Stimulated activated CD4-positive, alpha-beta T cell treated with anti-CD3 and anti-CD28 coated beads, TNF-alpha, amount 100 ng/mL, for 48 hours (primary cell): ENCODE measurements at places on chromosomes 12 and 14.

- DNase-seq = no peak
Observed at GRCh38 chr14:105049753-105050550, 15.3 kb downstream of the GPR132 start.

- no peak for DNase-seq
Observed at GRCh38 chr12:6954316-6955107, 3.4 kb downstream of the PTPN6 start.

DNA sequence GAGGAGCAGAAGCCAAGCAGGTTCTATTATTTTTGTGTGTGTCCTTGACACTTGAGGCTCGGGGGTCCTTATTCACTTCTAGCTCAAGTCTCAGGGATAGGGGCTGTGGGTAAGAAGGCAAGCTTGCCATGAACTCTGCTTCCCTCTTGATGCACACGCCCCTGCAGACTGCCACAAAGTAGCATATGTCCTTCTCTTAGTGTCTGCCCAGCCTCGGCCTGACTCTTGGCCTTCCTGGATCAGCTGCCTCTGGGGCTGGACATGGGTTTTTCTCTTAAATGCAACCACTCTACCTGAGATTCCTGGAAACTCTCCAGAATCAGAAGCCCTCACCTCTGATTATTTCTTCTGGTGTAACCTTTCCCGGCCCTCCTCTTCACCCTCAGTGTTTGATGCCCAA, 28.2 kb upstream of the PEX5 start:
- no peak for DNase-seq

- DNase-seq = no peak
Observed at GRCh38 chr14:91454155-91454554, 36.5 kb upstream of the CCDC88C start.
